ENCODE measurements at places on chromosomes 1 and 21. TPM values are rescaled to one million over a fixed set of nuclear protein-coding genes. Genes with fewer than 3 reads are reported as not detected.

DNA sequence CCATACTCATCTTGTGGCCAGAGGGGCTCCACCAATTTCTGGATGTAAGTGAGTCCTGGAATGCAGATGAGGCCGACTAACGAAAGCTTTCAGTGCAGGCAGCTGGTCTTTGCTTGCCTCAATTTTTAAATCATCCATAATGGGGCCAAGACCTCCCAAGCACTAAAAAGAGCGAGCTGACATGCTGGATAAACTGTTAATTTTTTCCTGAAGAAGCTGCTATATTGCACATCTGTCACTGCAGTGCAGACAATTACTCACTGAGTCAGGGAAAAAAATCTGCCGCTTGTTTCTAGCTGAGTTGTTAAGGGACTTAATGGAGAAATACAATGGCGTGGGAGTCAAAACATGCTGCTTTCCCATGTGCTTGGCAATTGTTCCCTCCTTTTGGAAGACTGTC is 205.5 kb downstream of the GPATCH2 start:
- DNase-seq = peak; percentile 81

DNA sequence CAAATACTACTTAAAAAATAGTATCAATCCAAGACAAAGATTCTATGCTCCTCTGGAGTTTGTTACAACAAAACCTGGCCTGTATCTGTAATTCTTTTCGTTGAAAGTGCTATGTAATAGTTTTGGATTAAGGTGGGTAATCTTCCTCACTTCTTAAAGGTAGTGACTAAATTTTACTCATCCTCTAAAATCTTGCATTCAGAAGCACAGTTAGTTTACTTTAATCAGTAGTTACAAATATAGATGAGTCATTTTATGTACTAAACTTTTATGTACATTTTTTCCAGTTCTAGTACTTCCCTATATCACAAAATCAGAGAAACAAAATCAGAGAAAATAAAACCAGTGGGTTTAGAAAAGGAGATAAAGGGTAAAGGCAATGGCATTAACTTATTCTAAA is 51.3 kb downstream of the ZNHIT6 start:
- no peak for DNase-seq

The SNIP1 gene
- 13.4 TPM for polyA plus RNA-seq

The PAQR6 gene
- 2.5 TPM for polyA plus RNA-seq

The SPRR2B gene
- not detected for polyA plus RNA-seq
